ENCODE measurements at places on chromosomes 3 and 15.

GRCh38 chr3:87359826-87360225 is 83.4 kb upstream of the POU1F1 start:
- DNase-seq = no peak

DNA sequence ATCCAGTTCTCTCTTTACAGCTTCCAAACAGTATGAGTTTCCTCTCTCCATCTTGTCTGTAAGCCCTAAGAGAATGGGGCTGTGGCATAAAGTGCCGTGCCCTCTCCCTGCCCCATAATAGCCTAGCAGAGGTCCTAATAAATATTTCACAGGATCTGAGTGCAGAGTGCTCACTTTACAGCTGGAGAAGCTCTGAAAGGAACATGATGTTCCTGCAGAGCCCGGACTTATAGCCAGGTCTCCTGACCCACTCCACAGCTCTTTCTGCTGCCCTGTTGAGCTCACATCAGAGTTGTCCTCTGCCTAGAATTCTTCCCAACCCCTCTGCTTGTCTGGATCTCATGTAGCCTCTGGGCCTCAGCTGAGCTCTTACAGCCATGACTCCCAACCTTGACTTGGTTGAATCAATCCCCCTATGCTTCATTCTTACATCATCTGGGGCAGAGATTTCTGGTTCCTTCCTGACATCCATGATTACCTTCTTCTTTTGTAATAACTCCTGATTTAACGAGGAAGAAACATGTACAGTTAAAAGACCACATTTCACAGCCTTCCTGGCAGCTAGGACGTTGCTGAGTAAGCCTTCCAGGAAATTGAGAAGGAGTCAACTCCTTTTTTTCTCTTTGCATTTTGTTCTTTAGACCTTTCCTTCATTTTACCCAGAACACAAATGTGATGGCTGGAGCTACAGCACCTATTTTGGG is 135.3 kb downstream of the RPLP1 start:
- no peak for DNase-seq

DNA sequence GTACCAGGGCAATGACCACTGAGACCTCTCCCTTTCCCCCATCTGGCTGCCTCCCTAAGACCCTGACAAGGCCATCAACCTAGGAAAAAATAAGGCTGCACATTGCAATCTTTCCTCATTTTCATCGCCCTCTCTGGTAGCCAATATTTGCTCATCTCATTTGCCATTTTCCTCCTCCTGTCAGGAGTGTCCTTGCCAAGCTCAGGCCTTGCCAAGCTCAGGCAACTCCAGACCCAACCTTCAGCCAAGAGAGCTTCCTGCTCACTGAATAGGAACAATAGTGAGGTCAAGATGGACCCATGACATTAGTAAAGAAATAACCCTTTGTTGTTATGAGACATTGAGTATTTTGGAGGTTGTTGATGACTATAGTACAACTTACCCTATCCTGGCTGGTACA is 380.3 kb downstream of the RSL24D1 start:
- DNase-seq = no peak

- no peak for DNase-seq
These were observed 30.1 kb upstream of the SLC22A13 start for GRCh38 chr3:38235466-38235865.

DNA sequence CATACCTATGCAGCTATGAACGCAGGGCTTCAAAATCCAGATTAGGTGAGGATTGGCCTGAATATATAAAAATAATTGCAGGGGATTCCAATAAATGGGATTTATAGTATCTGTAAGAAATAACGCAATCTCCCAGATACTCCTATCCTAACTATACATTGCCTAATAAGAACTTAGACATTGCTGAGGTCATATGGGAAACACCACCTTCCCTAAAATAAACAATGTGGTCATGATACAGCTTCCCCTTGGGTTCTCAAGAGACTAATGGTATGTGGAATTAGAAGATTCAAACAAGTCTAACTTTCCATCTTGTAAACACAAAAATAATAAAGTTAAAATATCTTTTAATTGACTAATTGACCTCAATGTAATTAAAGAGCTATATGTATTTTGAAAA is 28.2 kb downstream of the UBE3A start:
- no peak for DNase-seq

DNA sequence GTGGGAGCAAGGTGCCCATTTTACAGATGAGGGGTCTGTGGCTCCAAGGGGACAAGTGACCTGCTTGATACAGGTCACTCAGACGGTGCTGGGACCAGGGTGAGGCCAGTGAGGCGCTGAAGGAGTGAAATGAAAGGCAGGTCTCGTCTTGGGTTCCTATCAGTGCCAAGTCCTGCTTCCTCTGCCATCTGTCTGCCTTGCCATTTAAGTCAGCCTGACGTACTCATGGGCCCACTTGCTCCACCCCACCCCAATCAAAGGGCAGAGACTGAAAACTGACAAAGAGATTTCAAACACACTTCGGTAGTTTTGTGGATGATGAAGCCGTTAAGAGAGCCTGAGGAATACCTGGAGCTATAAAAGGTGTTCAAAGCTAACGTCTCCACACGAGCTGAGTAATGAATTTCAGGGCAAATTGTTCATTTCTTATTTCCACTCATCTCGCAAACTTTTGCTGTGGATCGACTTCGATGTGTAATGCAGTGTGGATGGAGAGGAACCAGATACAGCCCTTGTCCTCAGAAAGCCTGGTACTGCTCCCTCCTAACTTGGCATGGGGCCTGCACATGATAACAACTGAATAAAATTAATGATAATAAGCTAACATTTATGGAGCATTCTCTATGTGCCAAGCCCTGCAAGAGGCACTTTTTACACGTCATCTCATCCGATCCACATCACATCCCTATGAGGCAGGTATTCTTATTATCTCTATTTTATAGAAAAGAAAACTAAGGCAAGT is 36.6 kb downstream of the ATP2B2 start:
- DNase-seq = no peak

- no peak for DNase-seq
These were observed 2.2 kb downstream of the LCTL start for GRCh38 chr15:66563566-66564110.

GRCh38 chr3:171068658-171069057 is 42.1 kb upstream of the SLC2A2 start:
- no peak for DNase-seq

DNA sequence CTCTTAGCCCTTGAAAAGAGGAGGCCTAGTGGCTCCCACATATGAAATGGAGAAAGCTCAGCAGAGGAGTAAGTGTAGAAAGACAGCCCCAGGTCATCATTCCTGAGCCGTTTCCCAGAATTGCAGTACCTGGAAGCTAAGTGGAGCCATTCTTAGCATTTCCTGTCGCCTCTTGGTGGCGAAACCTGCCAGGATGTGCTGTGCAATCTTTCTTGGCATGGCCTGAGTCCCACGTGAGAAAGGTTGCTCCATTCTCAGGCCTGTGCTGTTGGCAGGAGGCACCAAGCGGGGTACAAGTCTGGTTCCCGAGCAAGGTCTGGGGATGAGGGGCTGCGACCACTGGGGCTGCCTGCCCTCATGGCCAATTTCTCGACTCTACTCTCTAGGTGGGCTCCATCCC is 207.2 kb upstream of the TPM1 start:
- DNase-seq = no peak

GRCh38 chr3:54871867-54872266 is 56.0 kb downstream of the LRTM1 start:
- no peak for DNase-seq

- no peak for DNase-seq
These were observed 56.5 kb downstream of the FMN1 start for GRCh38 chr15:33138000-33138399.

DNA sequence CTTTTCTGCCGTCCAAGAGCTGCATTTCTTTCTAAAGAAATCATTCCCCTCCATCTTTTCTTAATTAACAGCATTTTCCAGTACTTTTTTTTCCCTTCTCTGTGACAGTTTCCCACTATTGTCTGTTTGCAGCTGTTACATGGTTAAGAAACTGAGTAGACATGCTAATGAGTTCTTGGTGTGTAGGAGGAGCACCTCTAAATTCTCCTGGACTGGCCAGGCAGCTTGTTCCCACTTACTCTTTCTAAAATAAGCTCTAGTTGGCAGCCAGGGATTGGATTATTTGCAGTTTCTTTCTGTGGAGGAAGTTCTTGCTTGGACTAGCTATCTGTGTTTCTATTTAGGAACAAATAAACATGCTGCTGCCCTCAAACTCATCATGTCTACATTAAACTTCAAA is 235.1 kb upstream of the GAP43 start:
- no peak for DNase-seq

DNA sequence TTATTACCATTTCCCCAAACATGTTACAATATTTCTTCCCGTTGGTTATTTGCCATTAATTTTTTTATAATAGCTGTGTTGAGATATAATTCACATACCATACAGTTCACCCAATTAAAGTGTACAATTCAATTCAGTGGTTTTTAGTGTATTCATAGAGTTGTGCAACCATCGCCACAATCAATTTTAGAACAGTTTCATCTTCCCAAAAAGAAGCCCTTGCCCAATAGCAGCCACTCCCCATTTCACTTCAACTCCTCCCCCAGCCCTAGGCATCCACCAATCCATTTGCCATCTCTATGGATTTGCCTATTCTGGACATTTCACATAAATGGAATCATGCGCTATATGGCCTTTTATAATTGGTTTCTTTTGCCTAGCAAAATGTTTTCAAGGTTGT is 225.1 kb downstream of the EPHB1 start:
- no peak for DNase-seq

DNA sequence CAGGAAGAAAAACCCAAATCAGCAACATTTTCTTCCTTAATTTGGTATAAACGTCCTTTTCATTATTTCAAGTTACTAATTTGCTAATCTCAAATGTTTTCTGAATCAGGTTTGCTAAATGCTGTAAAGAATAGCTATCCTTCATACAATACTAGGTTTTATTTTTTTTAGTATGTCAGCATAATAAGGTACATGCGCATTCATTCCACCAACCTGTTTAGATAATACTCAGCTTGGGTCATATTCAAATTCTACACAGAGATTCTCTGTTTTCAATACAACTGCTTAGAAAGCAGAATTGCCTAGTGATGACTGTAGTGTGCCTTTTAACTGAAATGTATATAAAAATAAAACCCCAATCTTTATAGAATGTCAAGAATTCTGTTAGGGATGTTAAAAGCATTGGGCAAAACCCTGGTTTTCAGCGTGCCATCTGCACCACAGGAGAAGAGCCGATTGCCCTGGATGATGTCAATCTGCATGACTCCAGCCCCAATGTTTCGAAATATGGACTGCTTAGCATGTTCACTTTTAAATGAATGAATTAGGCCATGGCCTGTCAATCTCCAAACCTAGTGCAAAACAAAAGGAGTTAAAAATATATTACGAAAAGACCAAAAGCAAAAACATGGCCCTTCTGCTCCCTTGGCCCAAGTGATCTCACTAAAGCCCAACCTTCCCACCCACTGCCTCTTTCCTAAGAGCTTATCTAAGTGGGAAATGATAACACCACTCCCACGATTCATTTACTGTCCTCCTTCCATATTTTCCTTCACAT is 107.4 kb downstream of the GLDN start:
- DNase-seq = no peak

DNA sequence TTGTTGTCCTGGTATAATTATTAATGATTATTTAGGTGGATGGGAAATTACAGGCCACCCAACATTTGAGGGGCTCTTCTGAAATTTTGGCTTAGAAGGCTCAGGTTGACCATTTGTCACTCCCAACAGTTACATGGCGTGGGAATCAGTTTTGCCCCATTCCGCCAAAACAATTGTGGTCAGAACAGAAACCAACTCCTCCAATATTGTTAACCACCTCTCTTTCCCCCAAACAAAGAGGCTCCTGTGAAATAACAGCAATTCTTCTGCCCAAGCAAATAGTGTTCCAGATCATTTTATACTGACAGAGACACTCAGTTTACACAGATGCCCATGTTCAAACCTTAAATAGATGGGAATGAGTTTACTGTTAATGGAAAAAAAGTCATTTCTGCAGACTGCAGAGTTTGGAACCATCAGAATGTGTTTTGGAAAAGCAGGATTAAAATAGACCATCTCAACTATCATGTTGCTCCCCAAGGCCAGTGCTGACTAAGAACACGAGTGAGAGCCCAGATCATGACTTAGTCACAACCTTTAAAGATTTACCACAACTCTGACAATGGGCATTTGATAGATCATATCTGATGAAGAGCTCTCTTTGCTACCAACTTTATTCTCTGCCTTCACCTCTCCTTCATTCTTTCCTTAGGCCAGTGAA is 102.1 kb downstream of the DUT start:
- DNase-seq = no peak

DNA sequence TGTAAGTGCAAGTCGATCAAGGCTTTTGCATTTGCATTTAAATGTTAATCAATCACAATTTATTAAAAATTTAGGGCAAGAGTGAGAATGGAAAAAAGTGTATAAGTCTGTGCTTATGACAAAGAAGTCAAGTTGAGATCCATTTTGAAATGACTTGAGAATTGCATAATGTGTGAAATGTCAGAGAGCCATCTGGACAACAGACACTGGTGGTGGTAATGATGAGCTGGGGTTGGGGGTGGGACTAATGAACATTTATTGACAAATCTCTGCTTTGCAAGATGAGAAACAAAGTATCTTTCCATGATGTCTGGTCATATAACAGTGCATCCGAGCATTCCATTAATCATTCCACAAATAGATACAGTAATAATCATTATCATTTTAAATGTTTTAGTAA is 89.4 kb upstream of the ZBTB20 start:
- no peak for DNase-seq

DNA sequence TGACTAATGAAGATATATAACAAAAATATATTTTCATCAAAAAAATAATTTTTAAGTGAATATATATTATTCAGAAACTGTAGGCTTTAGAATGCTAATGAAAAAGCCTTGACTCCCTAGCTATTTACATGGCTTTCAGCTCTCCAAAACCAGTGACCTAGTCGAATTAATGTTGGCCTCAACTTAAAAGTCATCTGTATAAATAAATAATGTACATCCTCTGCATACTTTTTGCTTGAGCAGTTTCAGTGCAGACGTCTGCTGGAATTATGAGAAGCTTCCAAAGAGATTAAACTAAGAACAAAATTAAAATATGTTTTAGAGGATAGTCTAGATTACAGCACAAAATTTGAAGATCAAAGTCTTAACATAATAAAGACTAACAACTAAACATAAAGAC is 520.4 kb upstream of the ALCAM start:
- DNase-seq = no peak

- DNase-seq = no peak
These were observed 1.4 kb upstream of the MUC13 start for GRCh38 chr3:124935794-124936542.

- no peak for DNase-seq
These were observed 8.4 kb downstream of the HRH1 start for GRCh38 chr3:11162401-11163345.

DNA sequence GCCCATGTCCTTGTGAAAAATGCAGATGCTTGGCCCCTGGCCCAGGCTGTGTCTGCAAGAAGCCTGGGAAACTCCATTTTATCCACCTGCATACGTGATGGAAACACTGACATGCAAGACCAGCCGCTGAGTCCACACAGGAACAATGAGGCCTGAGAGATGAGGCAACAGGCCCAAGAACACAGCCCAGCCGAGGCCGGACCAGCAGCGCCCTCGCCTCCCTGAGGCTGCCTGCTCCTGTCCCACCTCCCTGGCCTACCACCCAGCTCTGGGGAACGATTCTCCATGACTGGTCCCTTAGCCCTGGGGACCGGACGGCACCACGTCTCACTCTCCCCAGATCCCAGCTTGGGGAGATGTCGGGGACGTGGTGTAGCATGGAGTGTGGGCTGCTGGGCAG is 47.5 kb downstream of the HMCES start:
- no peak for DNase-seq

Measured in retina (tissue), 1 donor.